GM23338 (cell line): ENCODE measurements at places on chromosomes 11 and 22. TPM values are rescaled to one million over a fixed set of nuclear protein-coding genes. Genes with fewer than 3 reads are reported as not detected.

Gene PDE3B
- 16.9 and 21.3 TPM in 2 replicates for total RNA-seq

Gene TEX54
- total RNA-seq: not detected in 2 replicates

Gene SLC6A5
- not detected in 2 replicates for total RNA-seq

Gene ANGPTL5
- total RNA-seq: not detected in 2 replicates

Gene TNRC6B
- total RNA-seq: 41.4 and 46.9 TPM in 2 replicates

Gene MMP27
- total RNA-seq: not detected in 2 replicates

Gene CATSPER1
- not detected in 2 replicates for total RNA-seq

Gene TMEM225
- total RNA-seq: not detected in 2 replicates

Gene SC5D
- total RNA-seq: 118 and 138 TPM in 2 replicates

Gene FAM83F
- total RNA-seq: 13.5 and 15.9 TPM in 2 replicates

Gene SPCS2
- total RNA-seq: 70.0 and 115 TPM in 2 replicates

Gene TXN2
- 21.6 and 23.0 TPM in 2 replicates for total RNA-seq

Gene CUL5
- 23.2 and 26.0 TPM in 2 replicates for total RNA-seq

Gene FOLR1
- 0.27 TPM in 1 of 2 replicates, not detected in the other for total RNA-seq

Gene ZPR1
- 52.0 and 96.7 TPM in 2 replicates for total RNA-seq

Gene OR51B2
- total RNA-seq: not detected in 2 replicates

Gene CDC42EP1
- total RNA-seq: 8.5 and 10.2 TPM in 2 replicates

Gene TYMP
- 0.28 and 1.2 TPM in 2 replicates for total RNA-seq

Gene RAB36
- total RNA-seq: 0.58 and 1.2 TPM in 2 replicates

Gene C22orf42
- total RNA-seq: 0.23 and 0.76 TPM in 2 replicates

Gene SNRPD3
- 289 and 314 TPM in 2 replicates for total RNA-seq

Gene P4HA3
- total RNA-seq: 0.12 TPM in 1 of 2 replicates, not detected in the other

Gene MRGPRF
- 9.0 and 10.8 TPM in 2 replicates for total RNA-seq

Gene OR5D14
- total RNA-seq: not detected in 2 replicates

Gene APOBEC3A
- total RNA-seq: not detected in 2 replicates

Gene GALNT18
- total RNA-seq: 10.8 and 12.2 TPM in 2 replicates
